GM04503 (cell line): ENCODE measurements at places on chromosomes 16 and 17.

DNA sequence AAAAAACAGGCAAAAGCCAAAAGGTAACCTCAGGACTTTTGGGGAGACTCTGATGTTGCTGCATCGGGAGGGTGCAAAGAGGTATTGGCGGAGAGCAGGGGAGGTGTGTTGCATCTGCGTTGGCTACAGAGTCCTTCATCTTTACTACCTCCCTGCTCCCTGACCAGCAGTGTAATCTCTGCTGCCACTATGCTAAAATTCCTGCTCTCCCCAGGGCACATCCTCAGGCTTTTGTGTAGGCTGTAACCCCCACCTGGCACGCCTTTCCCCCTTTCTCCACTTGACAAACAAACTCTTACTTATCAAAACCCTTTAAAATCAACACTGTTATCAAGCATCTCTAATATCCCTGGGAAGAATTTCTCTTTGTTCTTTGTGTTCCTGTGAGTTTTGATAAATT is 435.3 kb downstream of the HAPSTR1 start:
- DNase-seq = no peak

DNA sequence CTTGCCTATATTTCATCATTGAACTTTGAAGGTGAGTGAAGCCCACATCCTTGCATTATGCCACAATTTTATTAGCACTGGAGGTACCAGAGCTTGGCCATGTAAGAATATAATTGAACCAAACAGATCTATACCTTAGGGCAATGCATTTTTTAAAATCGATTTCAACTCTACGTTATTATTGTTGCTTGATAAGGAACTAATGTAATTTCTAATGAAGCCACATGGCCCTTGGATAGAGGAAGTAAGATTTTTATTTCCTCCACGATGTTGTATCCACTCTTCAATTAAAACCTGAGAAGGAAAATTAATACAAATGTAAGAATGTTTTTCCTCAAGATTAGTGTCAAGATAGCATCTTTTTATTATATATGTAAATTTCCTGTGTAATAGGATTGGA is 370.0 kb upstream of the EEF2KMT start:
- DNase-seq = no peak

- DNase-seq = no peak
Measured at GRCh38 chr17:63631626-63632025, 9.4 kb downstream of the MAP3K3 start.

DNA sequence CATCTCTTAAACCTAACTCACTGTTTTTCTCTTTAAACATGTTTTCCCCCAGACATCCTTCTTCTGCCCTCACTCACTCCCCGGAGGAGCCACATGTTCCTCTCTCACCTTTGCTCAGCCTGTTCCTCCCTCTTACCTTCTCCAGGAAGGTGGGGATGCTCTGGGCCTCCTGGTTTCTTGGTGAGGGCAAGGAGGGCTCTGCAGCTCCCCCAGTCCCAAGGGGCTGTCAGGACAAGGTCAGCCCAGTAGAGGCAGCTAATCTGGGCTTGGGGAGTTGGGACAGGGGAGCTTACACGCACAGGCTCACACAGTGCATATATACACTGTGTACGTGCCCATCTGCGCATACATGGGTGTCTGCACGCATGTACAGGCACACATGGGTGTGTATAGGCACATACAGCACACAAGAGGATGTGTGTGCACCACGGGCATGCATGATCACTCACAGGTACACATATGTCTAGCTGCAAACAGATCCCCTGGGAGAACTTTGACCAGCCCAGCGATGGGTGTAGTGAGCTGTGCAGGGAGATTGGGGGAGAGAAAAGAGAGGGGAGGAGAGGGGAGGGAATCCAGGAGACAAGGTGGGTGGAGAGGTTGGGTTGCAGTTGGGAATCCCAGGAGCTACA is 28.6 kb upstream of the SPNS3 start:
- no peak for DNase-seq

DNA sequence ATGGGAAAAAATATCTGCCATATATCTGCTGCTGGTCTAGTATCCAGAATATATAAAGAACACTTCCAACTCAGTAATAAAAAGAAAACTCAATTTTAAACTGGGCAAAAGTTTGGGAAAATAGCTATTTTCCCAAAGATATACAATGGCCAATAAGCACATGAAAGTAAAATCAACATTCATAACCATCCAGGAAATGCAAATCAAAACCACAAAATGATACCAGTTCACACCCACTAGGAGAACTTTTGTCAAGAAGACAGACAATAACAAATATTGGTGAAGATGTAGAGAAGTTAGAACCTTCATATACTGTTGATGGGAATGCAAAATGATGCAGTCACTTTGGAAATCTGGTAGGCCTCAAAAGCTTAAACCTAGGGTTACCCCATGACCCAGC is 33.4 kb upstream of the RPRML start:
- DNase-seq = no peak

DNA sequence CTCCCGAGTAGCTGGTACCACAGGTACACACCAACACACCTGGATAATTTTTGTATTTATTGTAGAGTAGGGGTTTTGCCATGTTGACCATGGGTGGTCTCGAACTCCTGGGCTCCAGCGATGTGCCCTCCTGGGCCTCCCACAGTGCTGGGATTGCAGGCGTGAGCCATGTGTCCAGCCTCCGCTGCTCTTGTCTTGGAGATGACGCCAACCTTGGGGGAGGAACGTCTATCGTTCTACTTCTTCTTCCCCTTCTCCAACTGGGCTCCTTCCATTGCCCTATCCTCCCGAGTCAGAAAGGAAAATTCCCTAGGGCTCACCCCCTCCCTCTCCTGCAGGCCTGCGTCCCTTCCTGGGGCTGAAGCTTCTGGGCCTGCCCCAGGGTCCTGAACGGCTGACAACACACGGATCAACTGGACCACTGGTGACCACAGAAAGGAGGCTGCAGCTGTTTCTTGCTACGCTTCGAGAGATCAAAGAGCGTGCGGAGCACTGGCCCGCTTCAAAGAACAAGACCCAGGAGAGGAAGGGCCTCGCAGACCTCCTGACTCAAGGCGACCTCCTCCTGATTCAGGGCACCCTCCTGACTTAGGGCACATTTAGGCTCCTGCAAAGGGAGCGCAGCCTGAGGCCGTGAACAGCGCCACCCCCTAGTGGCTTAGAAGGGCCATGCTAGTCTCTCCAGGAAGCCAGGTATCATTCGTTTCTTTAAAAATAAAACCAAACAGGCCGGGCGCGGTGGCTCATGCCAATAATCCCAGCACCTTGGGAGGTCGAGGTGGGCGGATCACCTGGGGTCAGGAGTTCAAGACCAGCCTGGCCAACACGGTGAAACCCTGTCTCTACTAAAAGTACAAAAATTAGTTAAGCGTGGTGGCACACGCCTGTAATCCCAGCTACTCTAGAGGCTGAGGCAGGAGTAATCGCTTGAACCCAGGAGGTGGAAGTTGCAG is 48.5 kb upstream of the HELZ start:
- DNase-seq = no peak

DNA sequence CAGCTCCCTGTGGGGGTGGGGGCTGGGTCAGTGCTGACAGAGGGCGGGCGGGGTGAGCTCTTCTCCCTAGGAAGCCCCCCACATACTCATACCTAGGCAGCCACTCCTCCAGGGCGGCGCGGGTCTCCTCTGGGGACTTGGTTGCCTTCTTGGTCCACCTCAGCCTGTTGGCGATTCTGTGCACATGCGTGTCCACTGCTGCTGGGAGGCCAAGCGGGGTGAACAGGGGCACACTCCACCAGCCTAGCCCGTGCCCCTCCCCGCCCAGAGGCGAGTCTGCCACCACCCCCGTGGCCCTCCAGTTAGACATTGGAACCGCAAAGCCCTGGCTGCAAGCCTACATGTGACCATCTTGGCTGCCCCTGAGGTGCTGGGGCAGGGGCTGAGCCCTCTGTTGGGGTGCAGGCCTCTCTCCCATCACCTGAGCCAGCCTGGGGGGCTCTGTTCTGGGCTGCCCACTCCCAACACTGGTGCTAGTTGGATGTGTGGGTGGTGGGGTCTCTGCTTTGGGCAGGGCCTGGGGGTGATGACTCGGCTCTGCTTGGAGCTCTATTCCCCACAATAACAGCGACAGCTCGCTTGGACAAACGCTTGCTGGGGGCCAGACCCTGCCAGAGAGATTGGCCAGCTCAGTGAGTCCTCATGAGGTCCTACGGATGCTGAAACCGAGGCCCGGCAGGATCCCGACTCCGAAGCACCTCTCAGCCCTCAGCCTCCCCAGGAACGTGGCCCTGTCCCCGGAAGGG is 7.4 kb downstream of the NTHL1 start:
- no peak for DNase-seq

- no peak for DNase-seq
Measured at GRCh38 chr16:69830534-69831211, 68.5 kb downstream of the WWP2 start.

GRCh38 chr16:71585318-71585703 is 8.4 kb upstream of the TAT start:
- no peak for DNase-seq

- DNase-seq = no peak
Measured at GRCh38 chr16:11946433-11946832, 4.6 kb upstream of the NPIPB2 start.

DNA sequence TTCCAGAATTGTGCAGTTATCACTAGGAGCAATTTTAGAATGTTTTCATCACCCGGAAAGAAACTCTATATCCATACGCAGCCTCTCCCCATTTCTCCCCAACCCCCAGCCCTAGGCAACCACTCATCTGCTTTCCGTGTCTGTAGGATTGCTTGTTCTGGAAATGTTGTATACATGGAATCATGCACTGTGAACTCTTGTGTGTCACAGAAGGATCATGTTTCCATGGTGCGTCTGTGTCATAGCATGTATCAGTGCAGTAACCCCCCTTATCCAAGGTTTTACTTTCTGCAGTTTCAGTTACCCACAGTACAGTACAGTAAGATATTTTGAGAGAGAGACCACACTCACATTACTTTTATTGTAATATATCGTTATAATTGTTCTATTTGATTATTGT is 299.4 kb downstream of the CPPED1 start:
- no peak for DNase-seq

DNA sequence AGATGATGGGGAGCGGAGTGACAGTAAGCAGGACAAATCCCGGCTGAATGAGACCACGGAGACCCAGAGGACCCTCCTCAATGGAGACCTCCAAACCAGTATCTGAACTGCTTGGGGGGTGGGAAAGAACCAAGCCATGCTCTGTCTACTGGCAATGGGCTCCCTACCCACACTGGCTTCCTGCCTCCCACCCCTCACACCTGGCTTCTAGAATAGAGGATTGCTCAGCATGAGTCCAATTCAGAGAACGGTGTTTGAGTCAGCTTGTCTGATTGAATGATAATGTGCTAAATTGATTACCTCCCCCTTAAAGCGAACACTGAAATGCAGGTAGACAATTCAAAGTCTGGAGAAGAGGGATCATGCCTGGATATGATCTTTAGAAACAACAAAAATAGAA is 5.5 kb downstream of the SSTR2 start:
- no peak for DNase-seq

DNA sequence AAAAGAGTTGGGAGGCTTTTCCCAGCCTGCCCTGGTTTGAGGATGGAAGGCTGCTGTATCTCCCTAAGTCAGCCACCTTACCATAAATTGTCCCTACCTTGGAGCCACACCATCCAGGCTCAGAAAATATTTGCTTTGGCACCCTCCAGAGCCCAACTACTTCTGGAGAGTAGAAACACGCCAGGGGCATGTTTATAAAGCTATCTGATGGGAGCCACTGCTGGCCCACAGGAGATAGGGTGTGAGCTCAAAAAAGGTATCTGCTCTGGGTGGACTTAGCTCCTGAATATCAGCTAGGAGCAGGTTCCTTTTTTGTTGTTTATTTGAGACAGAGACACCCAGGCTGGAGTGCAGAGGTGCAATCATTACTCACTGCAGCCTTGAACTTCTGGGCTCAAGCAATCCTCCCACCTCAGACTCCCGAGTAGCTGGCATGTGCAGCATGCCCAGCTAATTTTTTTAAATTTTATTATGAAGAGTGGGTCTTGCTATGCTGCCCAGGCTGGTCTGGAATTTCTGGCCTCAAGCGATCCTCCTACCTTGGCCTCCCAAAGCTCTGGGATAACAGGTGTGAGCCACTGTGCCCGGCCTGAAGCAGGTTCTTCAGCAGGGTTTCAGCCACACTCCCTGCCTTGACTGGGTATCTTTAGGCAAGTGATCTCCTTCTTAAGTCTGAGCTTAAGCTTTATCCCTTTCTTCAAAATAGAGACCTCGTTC is 147.1 kb downstream of the SALL1 start:
- no peak for DNase-seq

DNA sequence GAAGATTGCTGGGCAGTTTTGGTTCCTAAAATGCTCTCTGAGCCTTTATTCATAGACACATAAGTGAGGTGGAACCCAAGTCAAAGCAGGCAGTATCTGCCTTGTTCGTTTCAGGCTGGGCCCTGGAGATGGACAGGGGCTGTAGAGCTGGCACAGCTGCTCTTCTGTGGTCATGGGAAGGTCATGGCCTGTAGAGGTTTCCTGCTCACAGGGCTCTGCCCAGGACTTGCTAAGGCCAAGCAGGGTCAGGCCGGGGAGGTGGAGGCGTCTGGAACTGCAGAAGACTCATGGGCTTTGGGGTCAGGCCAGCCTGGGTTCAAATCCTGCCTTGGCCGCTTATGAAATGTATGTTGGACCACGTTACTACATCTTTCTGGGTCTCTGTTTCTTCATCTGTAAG is 50.2 kb downstream of the IRX5 start:
- no peak for DNase-seq

GRCh38 chr16:55643161-55643970 is 12.4 kb upstream of the SLC6A2 start:
- DNase-seq = no peak

- DNase-seq = no peak
Measured at GRCh38 chr17:11300738-11301137, 59.7 kb downstream of the SHISA6 start.

GRCh38 chr17:13797863-13798262 is 196.1 kb upstream of the HS3ST3A1 start:
- DNase-seq = no peak

DNA sequence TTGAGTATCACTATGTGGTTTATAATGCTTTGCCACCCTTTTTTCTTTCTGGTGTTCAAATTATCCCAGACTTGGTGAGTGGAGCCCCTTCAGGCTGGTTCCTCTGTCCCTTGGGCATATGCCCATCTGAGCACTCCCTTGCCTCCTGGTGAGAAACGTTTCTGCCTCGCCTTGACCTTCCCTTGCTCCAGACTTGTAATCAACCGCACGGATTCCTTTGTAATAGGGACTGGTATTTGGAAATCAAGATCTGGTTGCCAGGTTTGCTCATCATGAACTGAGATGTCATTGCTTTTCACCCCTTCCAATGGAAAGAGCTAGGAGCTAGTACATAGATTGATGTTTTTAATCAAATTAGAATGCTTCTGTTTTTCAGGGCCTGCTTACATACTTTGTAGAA is 43.7 kb downstream of the SEC14L1 start:
- DNase-seq = peak; percentile 17

GRCh38 chr17:34920676-34921075 is 40.6 kb downstream of the CCT6B start:
- DNase-seq = no peak
